ENCODE measurements at places on chromosomes 6 and 20.

DNA sequence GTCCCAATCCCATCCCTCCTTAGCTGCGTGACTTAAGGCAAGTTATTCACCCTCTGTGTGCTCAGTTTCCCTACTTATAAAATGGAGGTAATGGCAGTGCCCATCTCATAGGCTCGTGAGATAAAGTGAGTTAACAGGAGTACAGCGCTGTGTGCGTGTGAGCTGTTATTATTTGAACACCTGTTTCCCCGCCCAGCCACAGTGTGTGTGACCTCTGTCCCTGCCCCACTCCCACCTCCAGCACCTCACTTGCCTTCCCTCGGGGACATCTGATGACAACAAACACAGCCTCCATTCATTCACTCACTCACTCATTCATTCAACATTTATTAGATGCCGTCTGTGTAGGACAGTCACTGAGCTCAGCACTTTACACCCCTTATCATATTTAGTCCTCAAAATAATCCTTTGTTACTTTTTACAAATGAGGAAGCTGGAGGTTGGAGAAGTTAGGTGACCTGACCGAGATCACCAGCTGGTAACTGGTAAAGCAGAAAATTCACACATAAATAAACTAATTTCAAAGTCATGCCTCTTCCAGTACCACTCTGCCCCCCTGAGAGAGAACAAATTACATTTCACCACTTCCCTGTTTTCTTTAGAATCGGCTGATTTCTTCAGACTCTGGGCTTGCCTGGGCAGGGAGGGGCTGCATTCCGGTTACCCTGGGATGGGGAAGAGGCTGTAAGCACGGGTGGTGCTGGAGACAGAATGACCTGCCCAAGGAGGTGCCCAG lies 58.6 kb downstream of the CPNE5 start:
- no peak for DNase-seq

DNA sequence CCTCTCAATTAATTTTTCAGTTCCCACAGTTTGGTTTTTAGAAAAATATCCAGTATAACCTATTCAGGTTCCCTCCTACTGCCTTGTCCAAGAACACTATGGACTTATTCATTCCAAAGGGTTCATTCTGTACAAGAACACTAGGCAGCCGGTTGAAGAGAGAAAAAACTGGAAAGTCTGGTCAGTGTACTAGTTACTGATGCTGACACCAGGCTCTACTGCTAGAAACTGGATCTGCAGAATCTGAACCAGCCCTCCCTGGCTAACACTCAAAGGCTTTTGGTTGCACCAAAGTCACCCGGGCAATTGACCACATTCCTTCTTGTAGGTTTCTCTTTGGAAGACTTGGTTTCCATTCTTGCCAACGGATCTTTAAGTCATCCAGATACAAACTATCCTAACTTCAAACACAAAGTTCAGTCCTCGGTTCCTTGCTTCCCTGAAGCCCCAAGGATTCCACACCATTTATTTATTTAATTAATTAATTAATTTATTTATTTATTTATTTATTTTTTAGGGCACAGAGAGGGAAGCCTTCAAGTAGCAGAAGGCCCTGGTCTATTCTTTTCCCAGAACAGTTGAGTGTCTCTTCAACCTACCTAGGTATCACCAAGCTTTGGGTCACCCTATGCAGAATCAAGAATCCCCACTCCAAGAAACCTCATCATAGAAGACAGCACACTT lies 268.1 kb downstream of the ADGB start:
- no peak for DNase-seq

DNA sequence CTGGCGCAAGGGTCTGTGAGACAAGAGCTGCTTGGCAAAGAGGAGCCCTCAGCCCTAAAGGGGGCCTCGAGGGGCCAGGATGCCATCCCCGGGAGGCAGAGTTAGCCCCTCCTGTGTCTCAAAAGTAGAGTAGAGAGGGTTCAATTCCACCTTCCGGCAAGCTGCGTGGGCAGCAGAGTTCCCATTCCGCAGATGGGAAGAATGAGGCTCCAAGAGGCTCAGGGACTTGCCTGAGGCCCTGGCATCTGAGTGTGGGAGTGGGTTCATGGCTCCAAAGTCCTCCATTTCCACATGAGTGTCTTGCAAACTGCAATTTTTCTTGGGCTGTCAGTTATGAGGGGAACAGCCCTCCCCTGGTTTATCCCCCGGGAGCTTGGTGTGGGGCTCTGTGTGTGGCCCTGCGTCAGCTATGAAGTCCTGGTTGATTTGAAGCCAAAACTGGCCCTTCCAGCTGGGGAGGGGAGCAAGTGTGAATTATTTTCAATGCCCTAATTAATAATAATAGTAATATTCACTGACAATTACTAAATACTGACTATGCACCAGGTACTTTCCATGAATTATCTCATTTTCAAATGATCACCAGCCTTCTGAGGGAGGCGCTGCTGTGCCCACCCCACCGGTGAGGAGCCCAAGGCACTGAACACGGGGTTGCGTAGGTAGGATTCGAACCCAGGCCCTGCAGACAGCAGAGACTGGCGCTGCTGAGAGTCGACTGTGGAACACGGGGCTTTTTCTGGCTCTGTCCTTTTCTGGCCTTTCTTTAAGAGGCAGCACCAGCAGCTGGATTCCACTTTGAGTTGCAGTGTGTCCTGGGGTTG lies 153.0 kb upstream of the PTPN1 start:
- DNase-seq: no peak

DNA sequence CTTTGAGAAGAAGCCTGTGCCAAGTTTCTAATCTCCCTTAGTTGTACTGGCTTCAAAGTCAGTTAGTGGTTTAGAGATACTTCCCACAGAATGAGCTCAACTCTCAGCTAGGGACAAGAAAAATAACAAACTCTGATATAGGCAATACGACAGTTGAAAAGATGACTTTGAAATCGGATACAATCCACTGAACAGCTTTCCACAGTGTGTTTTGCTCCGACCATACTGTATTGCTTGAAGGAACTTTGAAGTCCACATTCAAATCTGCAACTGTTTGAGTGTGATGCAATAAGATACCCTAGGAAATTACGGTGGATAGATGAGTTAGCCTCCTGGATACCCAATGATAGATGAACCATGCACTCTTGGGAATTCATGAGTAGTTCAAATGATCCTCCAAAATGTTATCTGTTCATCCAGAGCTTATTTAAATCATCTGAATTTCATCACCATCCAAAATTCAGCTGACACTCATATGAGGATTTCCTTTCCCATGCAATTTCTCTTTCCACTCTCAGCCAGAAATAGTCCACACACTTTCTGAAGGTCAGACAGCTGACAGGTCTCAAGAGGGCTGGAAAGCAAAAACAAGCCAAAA lies 443.8 kb downstream of the HAO1 start:
- DNase-seq: peak; percentile 56

- no peak for DNase-seq
Observed at GRCh38 chr6:125154761-125155135, 1.2 kb downstream of the TPD52L1 start.

- no peak for DNase-seq
Observed at GRCh38 chr6:139655783-139656705, 281.6 kb upstream of the CITED2 start.

DNA sequence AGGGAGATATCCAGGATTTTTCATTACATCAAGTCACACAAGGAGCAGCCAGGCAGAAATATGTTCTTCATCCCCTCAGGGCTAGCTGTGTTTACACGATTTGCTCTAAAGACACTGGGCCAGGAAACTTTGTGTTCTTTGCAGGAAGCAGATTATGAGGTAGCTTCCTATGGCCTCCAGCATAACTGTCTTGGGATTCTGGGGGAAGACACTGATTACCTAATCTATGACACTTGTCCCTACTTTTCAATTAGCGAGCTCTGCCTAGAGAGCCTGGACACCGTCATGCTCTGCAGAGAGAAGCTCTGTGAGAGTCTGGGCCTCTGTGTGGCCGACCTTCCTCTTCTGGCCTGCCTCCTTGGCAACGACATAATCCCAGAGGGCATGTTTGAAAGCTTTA lies 11.2 kb downstream of the FAM120B start:
- no peak for DNase-seq

DNA sequence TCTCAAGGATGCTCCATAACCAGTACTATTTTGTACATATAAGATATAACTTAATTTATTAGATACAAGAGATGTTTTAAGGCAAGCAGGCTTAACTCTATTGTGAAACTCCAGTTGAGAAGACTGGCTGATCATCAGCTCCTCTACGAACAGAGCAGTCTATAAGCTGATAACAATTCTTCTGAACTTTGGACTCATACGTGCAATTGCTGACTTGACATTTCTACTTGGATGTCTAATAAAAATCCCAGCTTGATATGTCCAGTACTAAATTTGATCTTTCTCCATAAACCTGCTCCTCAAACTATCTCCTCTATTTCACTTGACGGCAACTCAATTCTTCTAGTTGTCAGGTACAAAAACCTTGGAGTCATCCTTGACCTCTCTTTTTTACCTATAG lies 141.9 kb downstream of the HS3ST5 start:
- no peak for DNase-seq

- DNase-seq: no peak
Observed at GRCh38 chr6:105851113-105851580, 235.0 kb upstream of the PRDM1 start.

DNA sequence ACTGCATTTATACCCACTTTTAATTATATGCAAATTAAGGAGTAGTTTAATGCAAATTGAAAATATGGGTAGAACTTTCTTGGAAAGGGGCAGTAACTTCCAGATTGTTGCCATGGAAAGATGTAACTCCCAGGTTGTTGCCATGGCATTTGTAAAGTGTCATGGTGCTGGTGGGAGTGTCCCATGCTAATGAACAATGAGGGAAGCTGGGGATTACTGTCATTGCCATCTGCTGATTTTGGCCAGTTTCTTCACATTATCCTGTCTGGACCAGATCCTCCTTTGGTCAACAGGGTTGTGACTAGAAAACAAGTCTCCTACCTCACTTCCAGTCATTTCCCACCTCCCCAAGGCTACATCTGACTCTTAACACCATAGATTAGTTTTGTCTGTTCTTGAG lies 45.4 kb upstream of the FERMT1 start:
- DNase-seq: no peak

DNA sequence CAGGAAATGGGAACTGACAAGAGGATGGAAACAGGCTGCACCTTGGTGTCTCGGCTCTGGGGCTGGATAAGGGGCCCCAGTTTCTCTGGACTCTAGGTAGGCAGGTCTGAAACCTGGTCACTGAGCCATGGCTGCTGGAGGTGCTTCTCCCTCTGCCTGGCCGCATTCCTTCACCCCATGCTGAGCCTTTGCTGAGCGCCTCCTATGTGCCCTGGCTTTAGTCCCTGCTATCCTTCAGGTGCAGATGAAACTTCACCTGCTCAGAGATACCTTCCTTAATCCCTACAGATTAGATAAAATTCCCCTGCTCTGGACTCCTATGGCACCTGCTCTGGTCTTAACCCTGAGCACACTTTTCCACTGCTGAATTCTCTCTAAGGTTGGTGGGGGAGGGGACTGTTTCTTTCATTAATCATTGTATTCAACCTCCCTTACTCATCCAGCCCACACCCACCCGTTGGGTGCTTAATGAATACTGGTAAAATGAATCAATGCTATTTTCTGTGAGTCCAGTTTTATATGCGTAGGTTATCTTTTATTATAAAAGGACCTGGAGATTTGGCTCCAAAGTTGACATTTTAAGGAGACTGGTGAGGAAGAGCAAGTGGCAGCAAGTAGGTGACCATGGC lies 19.3 kb downstream of the MYLK4 start:
- no peak for DNase-seq

DNA sequence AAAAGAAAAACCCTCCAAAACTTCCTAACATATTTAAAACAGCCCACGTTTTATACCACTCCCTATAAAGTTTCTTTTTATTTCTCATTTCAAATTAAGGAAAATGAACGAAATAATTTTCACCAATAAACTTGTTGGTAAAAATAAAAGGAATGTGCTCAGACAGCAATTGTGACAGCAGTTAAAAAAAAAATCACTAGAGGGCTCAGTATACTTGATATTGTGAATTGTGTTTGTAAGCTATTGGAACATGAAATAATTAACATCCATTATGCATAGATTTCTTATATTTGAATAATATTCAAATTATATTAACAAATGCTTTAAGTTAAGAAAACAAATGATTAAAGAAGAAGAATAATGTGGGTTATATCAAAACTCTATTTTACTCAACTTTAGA lies 105.5 kb downstream of the ASCC3 start:
- DNase-seq: no peak

- no peak for DNase-seq
Observed at GRCh38 chr6:169156793-169157147, 96.9 kb downstream of the THBS2 start.

DNA sequence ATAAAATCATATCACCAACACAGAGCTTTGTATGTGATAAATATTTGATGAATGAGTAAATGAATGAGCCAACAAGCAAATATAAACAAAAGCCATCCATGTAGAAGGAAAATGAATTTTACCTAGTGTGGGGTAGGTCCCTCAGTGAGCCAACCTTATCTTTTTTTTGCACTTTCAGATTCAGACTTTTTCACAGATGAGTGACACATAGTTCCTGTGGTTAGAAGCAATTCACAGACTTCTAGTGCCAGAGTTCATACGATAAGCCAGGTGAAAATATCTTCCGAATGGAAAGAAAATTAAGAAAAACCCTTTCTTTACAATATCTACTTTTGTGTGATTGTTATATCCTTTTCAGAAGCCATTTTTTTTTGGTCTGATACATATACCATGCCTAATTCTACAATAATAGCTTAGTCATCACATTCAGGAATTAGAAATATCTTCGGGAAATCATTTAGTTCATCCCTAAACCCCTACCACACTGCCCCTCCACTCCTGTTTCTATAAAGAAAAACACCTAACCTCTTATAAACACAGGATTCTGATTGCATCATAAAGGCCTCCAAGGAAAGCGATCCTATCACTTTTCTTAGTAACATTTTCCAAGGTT lies 82.7 kb upstream of the CNR1 start:
- no peak for DNase-seq

DNA sequence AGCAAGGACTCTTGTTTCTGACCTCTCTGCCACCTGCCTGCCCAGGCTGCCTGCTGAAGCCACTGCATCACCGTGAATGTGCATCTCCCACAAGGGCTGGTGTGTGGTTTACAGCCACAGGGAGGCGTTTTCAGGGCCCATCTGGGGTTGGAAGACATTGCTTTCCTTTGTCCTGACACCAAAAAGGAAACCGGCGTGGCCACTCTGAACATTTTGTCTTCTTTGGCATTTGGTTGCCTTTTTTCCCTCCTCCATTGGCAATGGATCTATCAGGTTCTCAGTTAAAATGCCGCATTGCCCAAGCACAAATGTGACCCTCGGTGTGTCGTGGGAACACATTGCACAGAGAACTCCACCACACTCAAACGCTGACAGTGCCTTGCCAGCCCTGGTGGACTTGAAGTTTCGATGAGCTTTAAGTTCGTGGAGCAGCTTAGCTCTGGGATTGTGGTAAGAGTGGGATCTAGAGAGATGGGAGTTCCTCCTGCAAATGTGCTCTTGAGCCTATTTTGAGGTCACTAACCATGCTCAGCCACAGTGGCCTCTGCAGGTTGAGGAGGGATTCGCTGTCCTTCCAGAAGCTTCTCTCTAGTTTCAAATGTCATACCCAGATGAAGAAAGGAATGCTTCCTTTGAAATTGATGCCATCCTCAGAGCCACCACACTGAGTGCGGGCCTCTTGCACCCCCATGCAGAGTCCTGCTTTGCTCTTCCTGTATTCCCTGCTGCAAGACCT lies 14.8 kb upstream of the PCK1 start:
- no peak for DNase-seq

All from non-pigmented ciliary epithelial cell (primary cell).